ENCODE measurements at places on chromosomes 6 and 20.

- no peak for DNase-seq
These were observed 1.2 kb downstream of the ZNF335 start for GRCh38 chr20:45970646-45971424.

GRCh38 chr6:119129148-119129967 lies 50.9 kb upstream of the FAM184A start:
- no peak for DNase-seq

GRCh38 chr20:17507531-17507930 lies 23.6 kb downstream of the BFSP1 start:
- no peak for DNase-seq

GRCh38 chr6:130105996-130106704 lies 87.8 kb downstream of the L3MBTL3 start:
- DNase-seq: no peak

GRCh38 chr6:92364948-92365541 lies 1054.3 kb downstream of the EPHA7 start:
- DNase-seq: no peak

DNA sequence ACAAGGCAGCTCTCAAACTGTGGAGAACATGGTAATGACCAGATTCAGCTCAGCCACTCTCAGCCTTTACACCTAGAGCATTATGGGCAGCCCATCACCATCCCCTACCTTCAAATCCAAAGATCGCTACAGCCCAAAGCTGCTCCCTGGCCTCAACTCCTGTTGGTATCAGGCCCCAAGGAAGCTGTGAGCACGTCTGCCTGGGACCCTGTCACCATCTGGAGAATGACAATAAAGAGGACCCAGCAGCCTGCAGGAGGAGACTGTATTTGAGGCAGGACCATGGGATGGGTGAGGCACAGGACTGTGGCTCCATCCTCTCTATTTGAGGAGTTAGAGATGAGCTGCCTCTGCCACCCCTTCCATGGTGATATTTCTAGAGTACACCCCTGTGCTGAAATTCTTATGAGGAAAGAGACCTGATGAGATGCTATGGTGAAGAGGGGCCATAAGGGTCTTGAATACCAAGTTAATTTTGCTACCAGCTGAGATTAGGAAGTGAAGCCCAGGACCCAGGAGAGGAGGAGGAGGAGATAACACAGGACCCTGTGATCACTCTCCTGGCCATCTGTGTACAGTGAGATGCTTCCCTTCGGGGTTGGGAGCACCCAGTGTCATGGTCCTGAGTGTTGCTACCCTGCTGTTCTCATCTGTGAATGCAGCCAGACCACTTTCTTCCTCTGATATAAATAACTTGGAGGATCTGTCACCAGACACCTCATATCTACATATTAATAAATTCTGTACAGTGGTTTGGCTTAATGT lies 19.6 kb upstream of the MICB start:
- DNase-seq: no peak

GRCh38 chr6:106064756-106065155 lies 21.4 kb upstream of the PRDM1 start:
- DNase-seq: no peak

DNA sequence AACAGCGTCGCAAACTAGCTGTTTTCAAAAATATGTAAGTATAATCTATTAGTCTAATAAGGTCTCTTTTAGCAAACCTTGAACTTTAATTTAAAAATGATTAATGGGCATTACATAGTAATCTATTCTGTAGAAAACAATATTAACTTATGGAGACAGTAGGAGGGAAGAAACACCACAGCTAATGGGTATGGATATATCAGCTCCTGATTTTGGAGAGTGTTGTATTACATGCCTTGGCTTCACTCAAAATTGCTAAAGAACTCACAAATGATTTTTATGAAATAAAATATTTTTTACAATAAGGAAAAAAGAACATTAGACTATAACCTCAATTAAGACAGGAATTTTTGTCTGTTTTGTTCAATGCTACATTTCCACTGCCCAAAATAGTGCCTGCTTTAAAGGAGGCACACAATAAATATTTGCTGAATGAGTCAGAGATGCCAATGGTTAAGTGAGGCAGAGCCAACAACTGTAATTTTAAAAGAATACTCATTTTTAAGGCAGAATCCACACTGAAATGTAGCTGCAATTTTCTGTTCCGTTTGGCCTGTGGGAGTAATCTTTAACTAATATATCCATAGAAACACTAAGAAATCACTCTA lies 15.7 kb downstream of the ATG5 start:
- DNase-seq: no peak

GRCh38 chr6:107666084-107666980 lies 157.8 kb downstream of the SCML4 start:
- no peak for DNase-seq

GRCh38 chr6:142568857-142569597 lies 267.2 kb downstream of the ADGRG6 start:
- DNase-seq: no peak

DNA sequence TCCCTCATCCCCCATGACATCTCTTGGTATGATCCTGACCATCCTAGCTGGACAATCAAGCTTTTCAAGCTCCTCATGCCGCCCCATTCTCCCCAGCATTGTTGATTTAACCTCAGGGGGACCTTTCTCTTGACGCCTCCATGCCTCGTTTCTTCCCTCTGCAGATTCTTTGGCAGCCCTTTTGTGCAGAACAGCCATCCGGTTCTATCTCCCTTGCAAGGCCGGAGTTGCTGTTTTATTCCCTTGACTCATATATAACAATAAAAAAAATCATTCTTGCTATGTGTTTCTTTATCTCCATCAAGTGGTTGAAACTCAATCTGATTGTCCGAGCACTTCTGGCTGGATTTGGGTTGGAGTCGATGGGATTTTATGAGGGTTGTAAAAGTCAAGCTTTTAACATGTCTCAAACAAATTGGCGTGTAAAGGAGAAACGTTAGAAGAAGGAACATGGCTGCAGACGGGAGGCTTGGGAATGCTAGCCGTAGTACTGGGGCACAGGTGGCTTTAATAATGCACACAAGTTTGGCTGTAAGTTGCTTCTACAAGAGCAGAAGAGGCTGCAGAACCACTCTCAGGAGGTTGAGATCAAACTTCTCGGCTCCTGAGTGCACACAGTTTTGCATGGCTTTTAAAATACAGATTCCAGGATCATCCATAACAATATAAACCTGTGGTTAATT lies 3.9 kb upstream of the SULF2 start:
- no peak for DNase-seq

- DNase-seq: no peak
These were observed 14.0 kb downstream of the CDH26 start for GRCh38 chr20:59972037-59972801.

DNA sequence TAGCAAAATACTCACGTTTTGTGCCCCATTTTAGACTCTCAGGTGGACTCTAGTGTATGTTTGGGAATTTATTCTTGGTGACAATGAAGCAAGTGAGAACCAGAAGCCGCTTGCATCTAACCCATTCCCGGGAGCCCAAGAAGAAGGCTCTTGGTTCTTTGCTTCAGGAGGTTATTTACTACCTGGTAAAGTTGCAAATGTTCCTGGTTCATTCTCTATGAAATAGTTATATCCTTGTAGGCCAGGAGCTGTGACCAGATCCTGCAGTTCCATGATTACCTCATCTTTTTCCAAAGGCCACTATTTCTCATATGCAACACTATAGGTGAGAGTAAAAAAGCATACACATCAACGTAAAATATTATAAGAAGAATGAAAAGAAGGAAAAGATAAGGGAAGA lies 60.9 kb upstream of the FABP7 start:
- DNase-seq: no peak

- DNase-seq: no peak
These were observed 37.1 kb downstream of the SLC17A1 start for GRCh38 chr6:25794784-25795183.

DNA sequence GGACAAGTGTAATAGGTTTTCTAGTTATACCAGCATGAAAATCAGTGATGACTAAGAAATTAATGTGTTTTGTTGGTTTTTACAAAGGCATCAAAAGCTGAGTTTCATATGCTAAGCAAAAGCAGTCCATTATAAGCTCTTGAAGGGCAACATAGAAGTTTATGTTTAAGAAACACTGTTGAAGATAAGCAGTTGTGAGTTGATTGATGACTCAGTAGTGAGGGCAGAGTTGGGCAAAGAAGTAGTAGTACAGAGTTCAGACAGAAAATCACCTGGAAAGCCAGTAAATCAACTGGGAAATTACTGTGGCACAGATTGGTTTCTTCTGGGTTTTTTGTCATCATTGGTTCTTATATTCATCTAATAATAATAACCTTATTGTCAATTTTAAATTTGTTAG lies 78.0 kb upstream of the SMIM8 start:
- no peak for DNase-seq

- DNase-seq: no peak
These were observed 9.6 kb upstream of the NRM start for GRCh38 chr6:30700340-30700739.

GRCh38 chr6:131134220-131134979 lies 867 bp upstream of the AKAP7 start:
- DNase-seq: no peak

DNA sequence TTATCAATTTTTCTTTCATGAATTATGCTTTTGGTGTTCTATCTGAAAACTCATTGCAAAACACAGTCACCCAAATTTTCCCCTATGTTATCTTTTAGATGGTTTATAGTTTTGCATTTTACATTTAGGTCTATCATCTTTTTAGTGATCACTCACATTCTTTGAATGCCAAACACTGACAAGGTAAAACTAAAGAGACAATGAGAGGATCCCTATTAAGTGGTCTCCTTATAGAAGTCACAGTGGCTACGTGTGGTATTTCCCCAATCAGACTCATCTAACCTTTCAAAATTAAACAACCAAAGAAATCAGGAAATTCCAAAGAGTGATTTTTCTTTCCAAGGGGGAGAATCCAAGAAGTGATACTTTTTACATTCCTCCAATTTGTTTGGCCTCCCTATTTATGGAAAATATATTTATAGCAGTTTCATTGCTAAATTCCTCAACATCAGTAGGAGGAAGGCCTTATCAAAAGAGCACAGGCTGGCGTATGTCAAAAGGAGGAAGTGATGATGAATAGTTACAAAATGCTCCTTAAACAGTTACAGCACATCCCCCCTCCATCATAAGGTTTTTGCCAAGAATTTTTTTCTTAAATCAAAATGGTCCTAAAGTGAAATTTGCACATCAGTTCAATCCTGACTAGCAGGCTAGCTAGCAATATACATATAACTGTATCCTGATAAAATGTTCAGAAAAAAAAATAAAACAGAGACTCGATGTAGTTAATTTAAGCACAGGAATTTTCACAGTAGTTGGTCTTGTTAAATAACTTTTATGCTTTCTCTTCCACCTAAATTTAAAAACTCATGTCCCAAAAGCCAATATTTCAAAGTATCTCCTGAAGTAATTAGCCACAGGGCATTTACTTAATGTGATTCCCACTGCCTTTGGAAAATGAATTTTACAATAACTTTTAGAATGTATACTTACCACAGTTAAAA lies 76.2 kb upstream of the IPCEF1 start:
- no peak for DNase-seq

All from cortex of kidney (tissue), 1 donor.